ENCODE measurements at places on chromosomes 6 and 20.

GRCh38 chr20:5442101-5442500, 125.3 kb upstream of the PROKR2 start:
- DNase-seq: no peak

DNA sequence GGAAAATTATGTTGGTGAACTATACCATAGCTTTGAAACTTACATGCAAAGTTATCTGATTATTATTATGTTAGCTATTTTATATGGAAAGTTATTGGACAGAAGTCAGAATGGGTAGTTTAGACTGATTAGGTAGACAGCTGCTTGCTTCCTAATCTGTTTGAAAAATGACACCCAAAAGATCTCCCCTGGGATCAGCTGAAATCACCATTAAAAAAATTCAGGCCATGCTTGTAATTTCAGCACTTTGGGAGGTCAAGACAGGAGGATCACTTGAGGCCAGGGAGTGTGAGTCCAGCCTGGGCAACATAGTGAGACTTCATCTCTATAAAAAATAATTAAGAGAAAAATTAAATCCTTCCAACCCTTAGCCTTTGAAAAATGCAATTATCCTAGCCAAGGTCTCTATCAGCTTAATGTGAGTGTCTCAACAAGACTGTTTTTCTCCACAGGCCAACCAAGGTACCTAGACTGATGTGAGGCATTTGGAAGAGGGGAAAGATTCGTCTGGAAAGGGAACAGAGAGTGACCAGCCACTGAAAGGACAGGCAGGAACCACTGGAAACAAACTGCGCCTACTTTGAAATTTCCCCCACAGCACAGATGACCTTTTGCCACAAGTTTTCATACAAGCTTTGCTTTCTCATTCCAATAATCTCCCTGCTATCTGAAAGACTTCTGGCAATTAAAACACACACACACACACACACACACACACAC, 232.3 kb downstream of the GMPR start:
- no peak for DNase-seq

DNA sequence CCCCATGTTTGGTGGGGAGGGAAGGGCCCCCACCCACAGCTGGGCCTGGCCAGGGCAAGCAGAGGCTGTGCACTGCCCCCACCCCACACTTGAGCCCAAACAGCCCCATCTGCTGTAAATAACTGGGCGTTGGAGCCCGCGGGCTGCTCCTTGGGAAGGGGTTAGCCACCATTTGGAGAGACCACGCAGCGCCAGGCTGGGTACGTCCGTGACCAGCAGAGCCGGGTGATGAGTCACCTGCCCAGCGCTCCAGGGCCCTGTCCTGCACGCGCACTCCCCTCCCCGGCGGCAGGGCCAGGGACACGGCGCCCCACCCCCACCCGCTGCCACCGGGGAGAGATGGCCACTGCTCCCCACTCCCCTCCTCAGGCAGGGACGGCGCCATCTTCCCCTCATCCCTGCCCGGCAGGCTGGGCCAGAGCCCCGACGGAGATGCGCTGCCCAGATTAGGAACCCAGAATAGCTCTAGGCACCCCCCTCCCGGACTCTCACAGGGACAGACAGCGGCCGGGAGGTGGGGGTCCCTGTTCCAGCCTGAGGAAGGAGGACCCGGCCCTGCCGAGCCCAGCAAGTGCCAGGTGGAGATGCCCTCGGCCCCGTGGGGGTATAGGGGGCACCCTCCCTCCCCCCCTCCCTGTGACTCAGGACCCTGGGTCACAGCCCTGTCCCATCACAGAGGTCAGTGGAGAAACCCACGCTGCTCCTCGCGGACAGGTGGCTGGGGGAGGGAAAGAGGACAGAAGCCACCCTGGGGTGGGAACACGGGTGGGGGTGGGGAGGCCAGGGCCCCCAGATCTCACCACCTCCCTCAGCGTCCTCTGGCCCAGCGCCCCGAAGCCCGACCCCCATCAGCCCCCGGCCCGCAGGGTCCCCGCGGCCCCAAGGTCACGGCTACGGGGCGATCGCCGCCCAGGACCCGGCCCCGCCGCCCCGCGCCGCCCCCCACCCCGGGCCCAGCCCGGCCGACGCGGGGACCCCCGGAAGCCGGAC, 642 bp downstream of the EEF1A2 start:
- peak; percentile 44 for DNase-seq

DNA sequence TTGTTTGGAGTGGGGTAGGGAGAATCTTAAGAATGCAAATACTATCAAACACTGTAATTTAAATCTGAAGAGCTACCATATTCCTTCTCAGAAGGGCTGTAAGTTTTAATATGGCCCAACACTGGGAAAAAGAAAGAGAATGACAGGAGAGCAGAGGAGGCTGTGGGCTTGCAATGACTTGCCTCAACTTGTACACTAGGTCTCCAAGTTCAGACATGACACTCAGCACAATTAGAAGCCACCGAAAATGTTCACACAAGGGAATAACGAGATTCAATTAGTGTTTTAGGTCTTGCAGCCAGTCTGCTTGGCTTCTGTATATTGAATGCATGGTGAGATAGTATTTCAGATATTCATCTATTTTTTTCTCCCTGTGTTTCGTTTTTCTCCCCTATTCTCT, 89.4 kb downstream of the HS3ST5 start:
- no peak for DNase-seq

DNA sequence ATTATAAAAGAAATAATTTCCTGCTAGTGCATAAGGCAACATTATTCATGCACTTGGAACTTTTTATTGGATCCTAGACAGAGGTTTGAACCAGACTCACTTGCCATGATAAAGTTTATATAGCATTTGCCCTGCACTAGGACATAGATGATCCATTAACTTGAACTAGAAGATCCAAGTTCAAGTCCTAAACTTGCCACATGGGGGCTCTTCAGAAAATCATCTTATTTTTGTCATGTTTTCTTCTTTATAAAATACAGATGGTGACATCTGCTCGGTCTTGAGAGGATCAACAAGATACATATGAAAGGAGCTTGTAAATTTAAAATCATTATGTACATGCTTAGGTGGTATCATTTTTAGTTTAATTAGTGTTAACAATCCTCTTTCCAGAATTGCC, 94.5 kb downstream of the SIM1 start:
- no peak for DNase-seq

GRCh38 chr6:41502917-41503671, 43.1 kb upstream of the FOXP4 start:
- DNase-seq: peak; percentile 70

- DNase-seq: no peak
Measured at GRCh38 chr6:72260489-72260888, 361.4 kb upstream of the KCNQ5 start.

GRCh38 chr20:45266977-45267376, 12.6 kb upstream of the SLPI start:
- DNase-seq: no peak

GRCh38 chr6:218153-219018, 73.9 kb upstream of the DUSP22 start:
- no peak for DNase-seq

DNA sequence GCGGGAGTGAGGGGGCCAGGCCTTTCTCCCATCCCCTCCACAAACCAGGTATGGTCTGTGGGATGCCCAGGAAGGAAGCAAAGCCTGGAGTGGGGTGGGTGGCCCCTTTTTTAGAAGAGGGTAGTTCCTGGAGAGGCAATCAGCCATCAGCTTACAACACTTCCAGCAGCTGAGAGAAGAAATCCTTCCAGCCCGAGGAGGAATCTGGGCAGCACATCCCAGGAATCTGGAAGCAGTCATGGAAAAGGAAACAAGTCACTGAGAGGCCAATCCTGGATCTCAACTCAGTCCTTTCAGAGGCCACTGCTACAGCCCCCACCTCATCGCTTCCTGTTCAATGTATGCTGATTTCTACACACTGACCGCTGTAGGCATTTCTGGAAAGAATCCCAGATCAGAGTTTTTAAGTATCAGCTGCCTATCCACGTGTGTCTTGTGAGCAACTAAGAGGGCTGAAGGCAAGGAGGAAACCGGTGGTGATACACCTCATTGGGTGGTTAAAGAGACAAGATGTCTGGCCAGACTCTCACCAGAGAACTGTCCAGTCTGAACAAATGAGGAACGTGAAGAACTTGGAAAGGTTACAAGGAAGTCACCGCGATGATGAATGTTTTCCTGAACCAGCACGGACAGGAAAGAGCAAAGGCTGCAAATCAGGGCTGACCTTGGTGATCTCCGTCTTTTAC, 92.9 kb upstream of the SHLD1 start:
- no peak for DNase-seq

- no peak for DNase-seq
Measured at GRCh38 chr6:56693246-56693607, 50.5 kb upstream of the DST start.

GRCh38 chr6:108168090-108168463, 2.3 kb downstream of the NR2E1 start:
- DNase-seq: peak; percentile 36

DNA sequence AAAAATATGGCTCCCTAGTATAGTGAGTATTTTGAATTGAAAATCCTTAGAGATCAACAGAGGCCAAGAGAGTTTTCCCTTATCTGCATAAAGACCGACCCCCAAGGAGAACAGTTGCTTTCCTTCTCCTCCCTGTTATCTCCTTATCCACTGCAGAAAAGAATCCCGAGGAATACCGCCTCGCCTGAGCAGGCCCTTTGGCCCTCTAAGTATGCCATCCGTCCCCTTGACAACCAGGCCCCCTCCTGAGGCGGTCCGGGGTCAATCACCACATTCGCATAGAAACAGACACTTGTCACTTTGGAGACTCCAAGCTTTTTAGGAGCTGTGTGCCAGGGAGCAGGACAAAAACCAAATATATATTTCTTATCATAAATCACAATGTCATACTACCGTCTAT, 15.9 kb upstream of the GGTLC1 start:
- no peak for DNase-seq

DNA sequence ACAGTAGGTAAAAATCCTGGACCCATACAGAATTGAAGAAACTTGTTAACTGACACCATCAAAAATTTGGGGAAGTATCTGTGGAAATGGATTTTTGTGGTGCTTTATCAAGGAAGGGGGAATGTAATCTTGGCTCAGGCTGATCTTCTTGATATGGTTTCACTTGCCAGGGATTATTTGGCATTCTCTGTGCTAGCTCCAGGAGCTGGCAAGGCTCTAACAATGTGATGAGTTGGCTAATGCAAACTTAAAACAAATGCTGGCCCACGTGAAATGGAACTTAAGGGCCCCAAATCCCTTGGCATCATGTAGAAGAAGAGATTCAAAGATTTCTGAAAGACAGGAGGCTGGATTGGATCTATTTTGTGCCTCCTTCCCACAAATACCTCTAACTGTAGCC, 13.1 kb downstream of the KCNS1 start:
- no peak for DNase-seq

- DNase-seq: no peak
Measured at GRCh38 chr20:5539691-5540090, 210.5 kb upstream of the SHLD1 start.

DNA sequence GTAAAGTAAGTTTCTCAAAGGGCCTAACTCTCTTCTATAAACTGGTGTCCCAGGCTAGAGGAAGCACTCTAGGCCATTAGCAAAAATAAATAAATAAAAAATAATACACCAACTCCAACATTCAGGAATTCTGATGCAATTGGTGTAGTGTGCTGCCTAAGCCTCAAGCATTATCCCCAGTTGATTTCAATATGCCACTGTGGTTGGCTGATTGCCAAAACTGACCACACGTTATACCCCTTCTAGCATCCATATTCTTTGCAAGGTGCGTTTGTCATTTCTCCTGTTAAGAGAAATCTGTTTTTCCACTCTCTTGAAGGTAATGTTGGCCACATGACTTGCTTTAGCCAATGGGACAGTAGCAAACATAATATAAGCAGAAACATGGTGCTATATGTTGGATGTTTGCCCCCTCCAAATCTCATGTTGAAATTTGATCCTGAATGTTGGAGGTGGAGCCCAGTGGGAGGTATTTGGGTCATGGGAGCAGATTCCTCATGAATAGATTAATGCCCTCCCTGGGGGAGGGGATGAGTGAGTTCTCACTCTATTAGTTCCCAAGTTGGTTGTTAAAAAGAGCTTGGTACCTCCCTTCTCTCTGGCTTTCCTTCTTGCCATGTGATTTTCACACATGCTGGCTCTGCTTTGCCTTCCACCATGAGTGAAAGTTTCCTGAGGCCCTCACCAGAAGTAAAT, 71.9 kb upstream of the PLCB4 start:
- DNase-seq: no peak

DNA sequence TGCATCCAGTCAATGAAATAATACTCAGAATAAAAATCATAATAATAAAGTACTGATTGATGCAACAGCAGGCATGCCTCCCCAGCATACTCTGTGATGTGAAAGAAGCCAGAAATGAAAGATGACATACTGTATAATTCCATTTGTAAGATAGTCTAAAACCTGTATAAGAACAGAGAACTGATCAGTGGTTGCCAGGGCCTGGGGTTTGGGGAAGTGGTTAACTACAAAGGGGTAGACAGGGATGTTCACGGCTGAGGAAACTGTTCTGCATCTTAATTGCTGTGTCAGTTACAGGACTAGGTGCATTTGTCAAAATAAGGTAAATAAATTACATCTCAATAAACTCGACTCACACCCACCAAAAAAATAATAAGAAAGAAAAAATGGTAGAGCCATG, 81.3 kb upstream of the BMP2 start:
- DNase-seq: no peak

- DNase-seq: no peak
Measured at GRCh38 chr20:32179515-32179914, 28.0 kb downstream of the PLAGL2 start.

DNA sequence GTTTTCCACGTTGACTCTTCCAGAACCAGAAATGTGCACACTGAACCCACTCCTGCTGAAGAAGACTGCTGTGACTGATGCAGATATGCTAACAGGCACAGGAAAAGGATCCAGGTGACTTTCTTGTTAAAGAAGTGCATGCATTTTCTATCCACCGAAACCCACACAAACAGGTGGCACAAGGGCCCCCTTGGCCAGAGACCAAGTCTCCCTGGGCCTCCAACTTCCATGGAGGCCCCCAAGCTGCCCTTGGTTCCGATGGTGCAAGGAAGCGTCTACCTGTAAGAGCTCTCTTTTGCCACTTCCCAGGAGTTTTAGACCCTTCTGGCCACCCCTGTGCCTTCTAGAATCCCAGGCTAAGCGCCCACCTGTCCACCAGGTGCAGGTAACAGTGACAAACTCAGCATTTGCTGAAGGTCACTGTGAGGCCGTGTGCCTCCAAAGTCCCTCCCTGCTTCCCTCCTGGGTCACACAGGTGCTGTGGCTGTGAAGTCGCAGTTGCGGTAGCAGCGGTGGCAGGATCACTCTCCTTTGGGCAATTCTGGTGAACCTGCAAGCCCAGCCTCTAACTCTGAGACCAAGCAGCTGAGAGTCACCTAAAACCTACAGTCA, 134.8 kb downstream of the PXDC1 start:
- DNase-seq: no peak

DNA sequence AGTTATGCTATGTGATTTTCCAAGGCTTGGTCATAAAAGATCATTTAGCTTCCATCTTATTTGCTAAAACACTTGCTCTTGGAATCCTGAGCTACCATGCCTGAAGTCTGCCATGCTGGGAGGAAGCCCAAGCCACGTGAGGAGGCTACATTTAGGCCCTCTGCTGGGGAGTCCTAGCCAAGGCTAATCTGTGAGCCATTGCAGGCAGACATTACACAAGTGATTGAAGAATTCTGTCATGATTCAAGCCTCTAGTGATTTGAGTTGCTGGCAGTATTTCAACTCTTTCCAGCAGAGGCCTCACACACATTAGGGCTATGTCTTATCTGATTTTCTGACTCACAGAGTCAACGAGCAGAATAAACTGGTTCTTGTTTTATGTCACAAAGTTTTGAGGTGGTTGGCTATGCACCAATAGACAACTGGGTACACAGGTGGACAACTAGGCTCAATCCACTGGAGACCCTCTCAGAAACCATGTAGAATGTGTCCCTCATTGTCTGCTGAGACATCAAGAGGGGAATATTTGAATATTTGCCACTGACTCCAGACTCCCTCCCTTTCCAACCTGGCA, 227.2 kb upstream of the SULF2 start:
- DNase-seq: no peak
